Stromal cell of bone marrow (primary cell): ENCODE measurements at places on chromosomes 7 and 10.

DNA sequence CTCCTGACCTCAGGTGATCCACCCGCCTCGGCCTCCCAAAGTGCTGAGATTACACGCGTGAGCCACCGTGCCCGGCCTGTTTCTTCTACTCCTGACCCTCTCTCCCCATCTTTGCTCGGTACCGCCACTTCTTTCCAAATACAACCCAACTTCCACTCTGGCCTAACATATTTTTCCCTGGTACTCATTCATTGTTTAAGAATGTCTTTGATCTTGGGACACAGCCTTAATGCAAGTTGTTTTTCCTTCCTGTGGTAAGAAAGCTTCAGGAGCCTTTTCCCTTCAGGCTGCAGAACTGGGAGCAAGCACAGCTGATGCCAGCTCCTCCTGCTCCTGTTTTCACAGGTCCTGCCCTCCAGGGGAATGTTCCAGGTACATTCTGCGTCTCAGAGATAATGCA, 13.7 kb downstream of the CALML3 start:
- DNase-seq = no peak

DNA sequence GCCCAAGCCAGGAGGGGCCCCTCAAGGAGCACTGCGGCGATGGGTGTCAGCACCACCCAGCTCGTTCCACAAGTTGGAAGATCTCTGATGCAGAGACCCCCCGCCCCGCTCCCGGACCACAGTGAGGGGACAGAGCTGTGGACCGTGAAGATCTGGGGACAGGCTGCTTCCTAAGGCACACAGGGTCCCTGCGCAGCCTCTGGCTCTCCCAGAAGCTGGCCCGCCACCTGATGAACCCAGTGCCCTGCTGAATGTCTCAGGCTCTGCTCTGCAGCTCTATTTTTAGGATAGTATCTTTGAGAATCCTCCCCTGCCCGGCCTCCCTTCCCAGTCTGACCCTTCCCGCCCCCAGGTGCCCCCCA, 29.7 kb downstream of the GBX1 start:
- DNase-seq = no peak

DNA sequence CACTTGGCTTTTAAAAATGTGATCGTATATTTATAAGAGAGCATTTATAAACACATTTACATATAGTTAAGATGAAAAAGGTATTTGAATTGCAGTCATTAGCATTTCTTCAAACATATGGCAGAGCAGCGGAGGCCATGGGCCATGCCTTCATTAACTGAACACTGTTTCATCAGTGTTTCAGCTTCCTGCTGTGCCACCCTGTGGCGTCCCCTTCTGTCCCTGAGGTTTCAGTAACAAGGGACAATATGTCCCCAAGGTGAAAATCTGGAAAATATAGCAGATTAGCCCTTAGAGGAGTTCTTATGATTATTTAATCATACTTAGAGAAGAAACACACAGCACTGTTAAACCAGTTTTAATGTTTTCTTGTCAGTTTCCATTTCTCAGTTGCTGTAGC, 577.8 kb downstream of the ETV1 start:
- DNase-seq = no peak

DNA sequence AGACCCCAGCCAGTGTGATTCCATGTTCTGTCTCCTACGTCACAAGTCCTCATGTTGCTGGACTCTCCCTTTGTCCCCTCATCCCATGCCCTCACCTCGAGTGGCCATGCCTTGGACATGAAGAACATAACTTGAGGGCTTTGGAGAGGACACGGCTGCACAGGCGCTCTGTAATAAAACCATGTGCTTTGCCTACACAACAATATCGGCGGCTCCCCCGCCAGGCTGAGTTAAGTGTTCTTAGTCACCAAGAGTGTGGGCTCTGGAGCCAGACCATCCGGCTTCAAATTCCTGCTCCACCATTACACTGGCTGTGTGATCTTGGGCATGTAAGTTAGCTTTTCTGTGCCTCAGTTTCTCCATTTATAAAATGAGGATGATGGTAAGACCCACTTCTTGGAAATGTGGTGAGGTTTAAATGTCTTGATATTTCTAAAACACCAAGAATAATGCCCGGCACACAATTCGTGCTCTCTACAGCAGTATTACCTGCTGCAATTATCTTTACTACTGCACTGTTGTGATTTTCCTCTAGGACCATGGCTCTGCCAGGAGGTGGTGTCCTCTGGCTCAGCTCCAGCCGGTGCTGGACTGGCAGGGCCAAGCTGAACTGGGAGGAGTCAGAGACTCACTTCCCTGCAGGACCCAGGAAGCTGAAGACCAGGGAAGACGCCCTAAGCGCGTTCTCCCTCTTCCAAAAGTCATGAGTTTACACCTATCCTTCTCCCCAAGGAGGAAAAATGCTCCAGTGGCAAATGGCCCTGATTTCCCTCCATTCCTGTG, 15.7 kb downstream of the SLIT1 start:
- DNase-seq = no peak

GRCh38 chr7:112234147-112234546, 27.7 kb downstream of the ZNF277 start:
- DNase-seq = no peak

DNA sequence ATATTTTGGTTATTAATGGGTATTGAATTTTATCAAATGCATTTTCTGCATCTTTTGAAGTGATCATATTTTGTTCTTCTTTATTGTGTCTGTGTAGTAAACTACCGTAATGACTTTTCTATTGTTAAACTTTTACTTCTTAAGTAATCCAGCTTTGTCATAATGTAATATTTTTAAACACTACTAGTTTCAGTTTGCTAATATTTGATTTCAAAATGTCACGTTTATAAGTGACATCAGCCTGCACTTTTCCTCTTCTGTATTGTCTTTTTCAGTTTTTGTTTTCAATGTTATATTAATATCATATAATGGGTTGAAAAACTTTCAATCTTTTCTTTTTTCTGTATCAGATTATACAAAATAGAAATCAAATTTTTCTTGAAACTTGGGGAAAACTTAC, 71.6 kb upstream of the ANKRD1 start:
- DNase-seq = no peak

DNA sequence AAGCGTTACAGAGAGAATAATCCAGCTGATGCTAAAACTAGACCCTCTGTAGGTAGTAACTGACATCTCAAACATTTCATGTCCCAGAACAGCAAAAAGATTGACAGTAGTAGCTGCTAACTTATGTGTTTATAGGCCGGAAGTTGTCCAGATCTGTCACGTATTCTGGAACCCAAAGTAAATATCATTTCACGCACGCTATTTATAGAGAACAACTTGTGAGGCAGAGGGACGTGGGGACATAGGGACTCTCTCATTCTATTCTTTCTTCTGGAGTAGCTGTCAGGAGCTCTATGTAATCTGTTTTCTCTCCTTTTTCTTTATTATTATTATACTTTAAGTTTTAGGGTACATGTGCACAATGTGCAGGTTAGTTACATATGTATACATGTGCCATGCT, 22.3 kb downstream of the AGK start:
- DNase-seq = no peak

- DNase-seq = no peak
Observed at GRCh38 chr7:93039786-93040185, 78.0 kb downstream of the SAMD9 start.

DNA sequence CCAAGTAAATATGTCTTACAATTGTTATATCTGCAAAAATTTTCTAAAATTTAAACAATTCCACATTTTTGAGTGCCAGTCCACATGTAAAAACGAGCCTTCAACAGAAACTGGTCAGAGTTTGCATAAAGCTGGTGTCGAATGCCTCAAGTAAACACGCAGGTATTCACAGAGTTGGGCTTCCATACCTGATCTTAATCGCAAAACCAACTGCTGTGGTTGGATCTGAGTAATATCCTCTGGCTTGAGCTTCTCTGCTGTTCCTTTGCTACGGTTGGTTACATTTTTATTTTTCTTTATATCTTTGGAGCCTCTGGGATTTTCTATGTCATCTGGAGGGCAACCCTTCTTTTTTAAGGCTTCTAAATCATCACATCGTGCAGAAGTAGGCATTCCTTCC, 28.4 kb downstream of the ITGB1 start:
- DNase-seq = no peak

DNA sequence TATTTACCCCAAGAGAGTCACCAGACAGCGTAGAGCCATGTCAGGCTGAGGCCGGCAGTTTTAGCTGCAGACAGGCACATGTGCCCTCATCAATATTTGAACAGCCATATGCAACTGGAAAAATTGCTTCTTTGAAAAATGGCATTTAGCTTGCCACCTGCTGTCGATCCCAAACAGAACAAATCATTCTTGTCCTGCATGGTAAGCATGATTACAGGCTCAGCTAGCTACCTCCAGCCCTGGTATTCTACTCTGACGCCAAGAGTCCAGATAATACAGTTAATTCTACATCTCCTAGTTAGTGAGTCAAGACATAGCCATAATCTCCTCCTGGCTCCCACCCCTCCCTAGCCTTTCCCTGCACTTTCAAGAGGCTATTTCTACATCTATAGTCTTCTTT, 7.7 kb downstream of the CREB3L2 start:
- DNase-seq = no peak

- no peak for DNase-seq
Observed at GRCh38 chr7:71543396-71543795, 411.5 kb downstream of the GALNT17 start.

- DNase-seq = no peak
Observed at GRCh38 chr10:92923416-92923815, 75.1 kb downstream of the EXOC6 start.

DNA sequence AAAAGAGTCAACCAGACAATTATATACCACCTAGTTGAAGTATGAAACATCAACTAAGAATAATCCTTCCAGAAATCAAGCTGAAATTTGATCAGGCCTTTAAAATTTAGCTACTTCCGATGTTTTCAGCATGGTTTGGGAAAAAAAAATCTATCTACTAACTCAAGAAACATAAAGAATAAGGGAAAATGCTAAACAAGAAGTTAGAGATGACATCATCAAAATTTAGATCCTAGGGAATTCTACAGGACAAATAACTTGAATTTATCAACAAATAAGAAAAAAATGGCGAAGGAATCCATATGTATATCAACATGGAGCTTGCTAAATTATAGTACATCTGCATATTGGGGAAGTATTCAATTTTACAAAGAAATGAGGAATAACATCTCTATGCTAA, 36.3 kb downstream of the HYAL4 start:
- DNase-seq = no peak

GRCh38 chr7:69823151-69823744, 225.0 kb downstream of the AUTS2 start:
- DNase-seq = no peak

DNA sequence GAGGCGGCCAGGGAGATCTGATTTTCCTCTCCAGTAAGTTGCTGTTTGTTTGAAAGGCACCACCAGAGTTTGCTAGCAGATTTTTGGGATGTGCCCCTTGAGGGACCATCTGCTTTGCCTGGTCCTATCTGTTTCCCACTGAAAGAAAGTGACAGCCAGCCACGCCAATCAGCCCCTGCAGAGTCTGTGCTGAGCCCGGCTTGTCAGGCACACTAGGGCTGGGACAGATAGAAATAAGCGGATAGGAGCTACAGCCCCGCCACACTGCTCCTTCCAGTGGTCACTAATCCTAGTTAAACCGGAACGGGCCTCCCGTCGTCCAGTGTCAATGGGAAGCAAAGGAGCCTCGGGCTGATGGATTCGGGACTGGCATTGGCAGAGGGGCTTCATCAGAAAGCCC, 161.9 kb upstream of the PRR15 start:
- no peak for DNase-seq

GRCh38 chr10:125132344-125132743, 28.0 kb downstream of the CTBP2 start:
- DNase-seq = no peak

DNA sequence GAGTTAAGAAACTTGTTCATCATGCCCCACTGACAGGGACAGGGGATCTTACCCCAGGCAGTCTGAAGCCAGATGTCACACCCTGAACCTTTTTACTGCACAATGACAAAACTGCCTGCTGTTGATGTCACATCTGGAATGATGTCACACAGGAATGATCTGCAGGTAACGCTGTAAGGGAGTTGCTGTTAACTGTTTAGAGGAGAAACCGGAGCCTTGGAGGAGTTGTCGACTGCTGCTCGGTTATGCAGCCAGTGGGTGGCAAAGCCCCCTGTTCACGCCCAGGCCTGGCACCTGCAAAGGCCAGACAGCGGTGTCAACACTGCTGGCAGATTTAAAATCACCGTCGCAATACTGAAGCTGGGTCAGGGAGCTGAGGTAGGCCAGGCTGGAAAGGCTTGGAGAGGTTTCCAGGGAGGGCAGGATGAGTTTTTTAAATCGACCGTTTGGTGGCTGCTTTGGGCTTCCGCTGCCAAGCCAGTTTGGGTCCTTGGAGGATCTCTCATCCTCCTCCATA, 10.0 kb upstream of the SLIT1 start:
- no peak for DNase-seq

- no peak for DNase-seq
Observed at GRCh38 chr10:126609566-126609965, 60.9 kb downstream of the C10orf90 start.

GRCh38 chr7:80905334-80905733, 13.5 kb downstream of the SEMA3C start:
- DNase-seq = no peak

GRCh38 chr10:91197127-91197526, 23.3 kb upstream of the PCGF5 start:
- DNase-seq = no peak

GRCh38 chr7:70587739-70588138, 544.2 kb upstream of the GALNT17 start:
- DNase-seq = no peak

DNA sequence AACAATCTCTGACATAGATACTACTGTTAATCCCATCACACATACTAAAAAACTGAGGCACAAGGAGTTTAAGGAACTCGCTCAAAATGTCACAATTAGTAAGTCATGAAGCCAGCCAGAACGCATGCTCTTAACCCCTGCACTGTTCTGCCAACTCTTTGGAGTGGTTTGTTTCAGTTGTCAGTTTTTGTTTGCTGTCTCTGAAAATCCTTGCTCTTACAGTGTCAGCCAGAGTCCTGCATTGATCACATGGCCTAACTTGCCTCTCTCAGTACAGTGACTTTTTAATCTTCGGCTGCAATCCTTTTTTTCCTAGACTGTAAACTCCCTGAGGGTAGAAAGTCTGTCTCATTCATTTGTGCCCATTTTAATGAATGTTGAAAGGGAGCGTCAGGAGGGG, 753.8 kb downstream of the AUTS2 start:
- no peak for DNase-seq
